ENCODE measurements at places on chromosomes 16 and 17.

- DNase-seq, result peak; percentile 69
Observed at GRCh38 chr17:61416540-61417363, 17.1 kb downstream of the TBX2 start.

GRCh38 chr17:82686366-82687324, 11.9 kb downstream of the RAB40B start:
- DNase-seq, result no peak

- no peak for DNase-seq
Observed at GRCh38 chr17:3276126-3276525, 22.0 kb downstream of the OR3A1 start.

DNA sequence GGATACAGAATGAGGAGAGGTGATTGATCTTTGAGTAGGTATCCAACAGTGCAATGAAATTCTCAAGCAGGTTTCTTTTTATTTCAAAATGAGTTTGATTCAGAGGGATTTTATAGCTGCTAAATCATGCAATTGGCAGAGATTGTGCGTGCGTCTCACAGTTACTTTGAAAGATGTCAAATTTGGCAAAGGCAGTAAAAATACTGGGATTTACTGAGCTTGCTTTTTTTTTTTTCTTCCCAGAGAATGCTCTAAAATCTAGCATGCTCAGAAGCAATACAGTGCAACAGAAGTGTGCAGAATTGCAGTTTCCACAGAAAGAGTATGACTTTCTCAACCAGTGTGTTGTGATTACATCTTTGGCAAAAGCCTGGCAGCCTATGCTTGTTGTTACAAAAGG, 410.7 kb upstream of the GOT2 start:
- no peak for DNase-seq

DNA sequence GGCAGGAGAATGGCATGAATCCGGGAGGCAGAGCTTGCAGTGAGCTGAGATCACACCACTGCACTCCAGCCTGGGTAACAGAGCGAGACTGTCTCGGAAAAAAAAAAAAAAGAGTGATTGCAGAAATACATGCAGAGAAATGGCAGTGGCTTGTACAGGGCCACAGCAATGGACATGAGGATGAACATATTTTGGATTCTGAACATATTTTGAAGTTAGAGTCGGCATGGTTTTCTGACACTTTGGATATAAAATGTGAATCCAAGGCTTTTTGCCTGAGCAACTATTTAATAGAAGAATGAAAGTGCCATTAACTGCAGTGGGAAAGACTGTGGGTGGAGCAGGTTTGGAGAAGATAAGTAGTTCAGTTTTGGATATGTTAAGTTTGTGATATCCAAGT, 35.8 kb downstream of the CPD start:
- peak; percentile 21 for DNase-seq

- peak; percentile 26 for DNase-seq
Observed at GRCh38 chr17:61393550-61393903, 6.1 kb upstream of the TBX2 start.

- no peak for DNase-seq
Observed at GRCh38 chr17:33145941-33146340, 147.2 kb downstream of the ASIC2 start.

- DNase-seq, result peak; percentile 1
Observed at GRCh38 chr17:58789160-58789559, 33.5 kb downstream of the PPM1E start.

GRCh38 chr16:55257966-55258613, 65.9 kb upstream of the IRX6 start:
- DNase-seq, result peak; percentile 2

- DNase-seq, result no peak
Observed at GRCh38 chr16:51111759-51112158, 39.3 kb downstream of the SALL1 start.

DNA sequence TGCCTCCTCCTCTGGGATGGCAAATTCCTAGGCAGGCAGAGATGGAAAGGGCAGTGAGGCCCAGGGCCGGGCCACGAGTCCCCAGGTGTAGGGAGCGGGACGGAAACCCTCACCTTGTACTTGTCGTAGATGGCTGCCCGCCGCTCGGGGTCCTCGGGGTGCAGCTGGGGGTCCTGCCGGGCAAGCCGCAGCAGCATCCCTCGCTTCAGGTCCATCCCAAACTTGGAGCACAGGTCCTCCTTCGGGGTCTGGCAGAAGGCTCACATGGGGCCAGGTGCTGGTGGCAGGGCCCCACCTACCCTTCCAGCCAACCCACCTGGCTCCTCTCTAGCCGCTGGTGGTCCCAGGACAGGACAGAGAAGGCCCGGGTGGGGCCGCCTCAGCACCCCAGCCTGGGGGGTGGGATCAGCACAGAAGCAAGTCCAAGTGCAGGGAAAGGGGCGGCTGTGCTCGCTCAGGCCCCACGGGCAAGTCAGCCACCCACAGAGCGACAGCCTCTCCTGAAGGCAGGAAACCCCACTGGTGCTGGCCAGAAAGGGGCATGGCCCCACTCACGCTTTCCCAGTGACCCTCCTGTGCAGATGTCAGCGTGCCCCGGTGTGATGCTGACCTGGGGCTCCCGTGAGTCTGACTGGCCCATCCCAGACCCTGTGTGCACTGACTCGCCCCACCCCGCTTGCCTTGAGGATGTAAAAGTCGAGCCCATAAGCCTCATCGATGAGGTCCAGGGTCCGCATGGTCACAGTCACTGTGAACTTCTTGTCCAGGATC, 1.8 kb downstream of the MRPL28 start:
- DNase-seq, result no peak

- no peak for DNase-seq
Observed at GRCh38 chr17:37116671-37117185, 168.0 kb downstream of the AATF start.

GRCh38 chr17:44787271-44787940, 28.6 kb downstream of the ADAM11 start:
- no peak for DNase-seq

GRCh38 chr17:3915995-3916696, at the start of gene P2RX1:
P2RX1 (minus strand) TSS chr17:3916465; CDS start chr17:3916225, 240 bp downstream.
- peak; percentile 42 for DNase-seq

DNA sequence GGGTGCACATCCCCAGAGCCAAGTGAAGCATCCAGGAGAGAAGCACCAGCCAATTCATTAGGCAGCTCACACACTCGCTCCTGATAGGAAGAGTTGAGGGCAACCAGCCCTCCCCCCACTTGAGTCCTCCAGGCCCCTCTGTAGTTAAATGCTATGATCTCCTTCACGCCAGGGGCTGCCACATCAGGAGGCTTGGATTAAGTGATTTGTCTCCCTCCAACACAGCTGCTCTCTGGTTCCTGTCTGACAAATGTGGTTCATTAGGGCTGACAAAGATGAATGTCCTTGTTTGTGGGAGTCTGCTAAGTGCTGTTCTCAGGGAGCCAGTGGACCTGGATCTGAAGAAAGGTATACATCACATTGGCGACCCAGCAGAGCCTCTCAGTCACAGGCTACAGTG, 94.5 kb upstream of the WSCD1 start:
- no peak for DNase-seq

DNA sequence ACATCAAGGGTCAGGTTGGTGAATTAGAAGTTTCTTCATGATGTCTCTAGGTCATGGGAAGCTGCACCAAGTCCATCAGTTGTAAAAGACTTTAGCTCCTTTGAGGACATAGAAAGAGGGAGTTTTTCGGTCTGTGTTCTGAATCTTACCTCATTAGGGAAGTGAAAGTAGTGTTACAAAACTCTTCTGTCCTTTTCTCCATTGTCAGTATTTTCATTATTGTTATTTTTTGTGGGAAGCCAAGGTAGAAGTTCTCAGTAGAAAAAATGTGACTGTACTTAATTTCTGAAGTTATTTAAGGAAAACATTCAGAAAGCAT, 24.2 kb downstream of the MAP3K3 start:
- no peak for DNase-seq

DNA sequence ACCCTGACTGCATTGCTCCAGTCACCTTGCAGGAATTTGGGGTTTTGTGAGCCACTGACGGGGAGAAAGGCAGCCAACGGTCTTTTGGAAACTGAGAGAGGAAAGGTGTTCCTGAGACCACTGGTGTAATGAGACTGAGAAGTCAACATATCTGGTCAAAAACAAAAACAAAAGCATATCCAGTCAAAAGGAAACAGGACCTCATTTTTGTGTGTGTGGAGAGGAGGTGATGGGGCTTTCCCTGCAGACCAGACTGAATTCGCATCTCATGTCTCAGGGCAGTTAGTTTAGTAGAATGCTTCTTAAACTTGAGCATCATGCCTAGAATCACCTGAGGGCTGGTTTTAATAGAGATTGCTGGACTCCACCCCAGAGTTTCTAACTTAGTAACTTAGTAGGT, 198.4 kb downstream of the COPRS start:
- DNase-seq, result no peak

- DNase-seq, result no peak
Observed at GRCh38 chr16:59558679-59559078, 824.6 kb upstream of the GOT2 start.

DNA sequence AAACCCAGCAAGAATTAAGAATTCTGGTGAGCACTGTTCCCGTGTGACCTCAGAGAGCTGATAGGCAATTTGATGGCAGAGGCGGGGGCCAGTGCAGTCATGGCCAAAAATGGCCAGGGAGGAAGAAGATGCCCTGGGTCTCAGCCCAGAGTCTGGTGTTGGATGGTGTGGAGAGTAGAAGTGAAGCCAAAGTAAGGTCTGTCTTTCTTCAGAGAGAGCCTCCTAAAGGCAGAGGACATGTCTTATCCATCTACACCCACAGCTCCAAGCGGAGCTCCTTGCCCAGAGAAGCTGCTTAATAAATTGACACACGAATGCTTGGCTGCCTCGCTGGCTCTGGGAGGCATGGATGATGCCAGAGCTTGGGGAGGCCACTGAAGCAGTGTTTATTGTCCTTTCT, 19.7 kb upstream of the ZNF652 start:
- DNase-seq, result no peak

DNA sequence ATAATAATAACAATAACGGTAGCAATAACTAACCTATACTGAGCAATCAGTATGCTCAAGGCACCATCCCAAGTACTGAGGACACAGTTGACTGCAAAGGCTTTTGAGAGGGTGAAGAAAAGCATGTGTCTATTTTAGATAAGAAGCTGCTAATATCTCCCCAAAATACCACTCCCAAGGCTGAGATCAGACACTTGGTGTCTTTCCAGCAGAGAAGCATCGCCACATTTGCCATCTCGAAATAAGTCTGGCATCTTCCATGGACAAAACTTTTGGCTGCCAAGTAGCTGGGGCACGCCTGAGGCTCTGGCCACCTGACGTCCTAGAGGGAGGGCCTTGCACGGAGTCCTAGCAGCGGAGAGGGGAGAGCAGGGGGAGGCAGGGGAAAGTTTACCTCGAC, 39.0 kb downstream of the ZNF423 start:
- DNase-seq, result no peak

- no peak for DNase-seq
Observed at GRCh38 chr17:30436729-30437128, 40.5 kb upstream of the GOSR1 start.

GRCh38 chr17:75504347-75505151, 10.8 kb downstream of the CASKIN2 start:
- DNase-seq, result no peak

DNA sequence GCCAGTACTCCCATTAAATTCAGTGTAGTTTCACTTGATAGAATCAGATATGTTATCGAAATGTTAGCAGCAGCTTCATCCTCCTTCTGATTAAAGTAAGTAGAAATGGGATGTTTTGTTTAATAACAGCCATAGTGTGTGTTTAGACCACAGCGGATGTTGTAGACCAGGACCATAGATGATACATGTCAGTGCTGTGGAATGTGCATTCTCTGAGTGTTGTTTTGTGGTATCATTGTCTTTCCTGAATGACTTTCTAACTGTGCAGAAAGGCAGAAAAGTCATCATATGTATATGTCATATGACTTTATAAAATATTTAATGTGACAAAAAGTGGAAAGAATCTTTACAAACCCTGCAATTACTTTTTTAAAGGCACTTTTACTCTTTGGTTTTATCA, 55.6 kb downstream of the CYLD start:
- peak; percentile 11 for DNase-seq

GRCh38 chr17:4147751-4148310, 4.8 kb downstream of the CYB5D2 start:
- no peak for DNase-seq

GRCh38 chr17:44913676-44914075, 1.6 kb downstream of the GFAP start:
- no peak for DNase-seq

DNA sequence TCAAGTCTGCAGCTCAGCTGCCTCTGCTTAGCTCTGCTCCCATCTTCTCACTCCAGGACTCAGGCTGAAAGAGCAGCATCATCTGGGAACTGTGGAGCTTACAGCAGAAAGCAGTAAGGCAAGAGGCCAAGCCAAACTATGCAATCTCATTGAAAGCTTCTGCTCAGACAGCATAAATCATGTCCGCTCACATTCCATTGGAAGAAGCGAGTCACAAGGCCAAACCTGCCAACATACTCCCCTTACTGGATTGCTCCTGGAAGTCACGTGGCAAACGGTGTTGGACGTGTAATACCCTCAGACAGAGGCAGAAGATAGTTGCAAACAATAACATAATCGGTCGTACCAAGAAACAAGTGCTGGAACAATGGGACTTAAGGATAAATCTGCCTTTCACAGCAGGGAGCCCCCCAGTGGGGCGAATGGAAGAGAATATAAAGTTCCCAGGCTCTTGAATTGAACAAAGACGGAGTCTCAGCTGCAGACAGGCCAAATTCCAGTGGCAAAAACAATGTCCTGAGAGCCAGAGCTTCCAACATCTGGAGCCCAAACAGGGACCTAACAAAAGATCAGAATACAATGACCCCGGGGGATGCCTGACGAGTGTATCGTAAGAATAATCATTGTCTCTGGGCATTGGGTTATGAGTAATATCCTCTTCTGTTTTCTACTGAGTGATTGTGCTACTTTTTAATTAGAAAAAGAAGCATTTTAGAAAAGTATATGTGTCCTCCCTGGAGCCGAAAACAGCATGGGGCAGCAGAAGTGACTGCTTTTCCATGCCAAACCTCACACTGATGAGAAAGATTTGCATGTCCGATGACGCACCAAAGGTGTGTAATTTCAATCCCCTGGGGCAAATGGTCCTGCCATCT, 68.4 kb downstream of the CMC2 start:
- peak; percentile 99 for DNase-seq

GRCh38 chr17:49996495-49997300, 1.7 kb upstream of the DLX3 start:
- no peak for DNase-seq

DNA sequence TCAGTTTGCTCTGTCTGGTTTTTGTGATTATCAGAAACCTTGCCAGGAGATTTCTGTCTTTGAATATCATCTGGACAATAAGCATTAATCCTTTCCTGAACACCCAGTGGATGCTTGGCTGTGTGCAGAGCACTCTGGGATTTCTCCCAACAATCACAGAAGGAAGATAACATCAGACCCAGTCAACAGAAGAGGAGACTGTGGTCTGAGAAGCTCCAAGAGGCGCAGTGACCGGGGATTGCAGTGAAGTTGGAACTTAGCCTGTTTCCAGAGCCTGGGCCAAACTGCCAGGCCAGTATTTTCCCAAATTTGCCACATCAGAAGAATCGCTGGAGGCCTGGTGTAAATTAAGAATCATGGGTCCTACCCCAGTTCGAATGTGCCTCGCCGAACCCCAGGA, 264.7 kb downstream of the C16orf95 start:
- DNase-seq, result no peak

All from amniotic epithelial cell (primary cell).